ENCODE measurements at places on chromosomes 1 and 21. TPM values are rescaled to one million over a fixed set of nuclear protein-coding genes. Genes with fewer than 3 reads are reported as not detected.

Gene ZNF593OS
- not detected for total RNA-seq

Gene JAM2
- total RNA-seq = 3.9 TPM

Gene CELA2B
- not detected for total RNA-seq

Gene LPAR3
- not detected for total RNA-seq

Gene BSDC1
- 40.8 TPM for total RNA-seq

Gene GPR3
- 0.19 TPM for total RNA-seq

Gene LMOD1
- under 0.01 TPM for total RNA-seq

Gene INSRR
- total RNA-seq = not detected

Gene NR0B2
- not detected for total RNA-seq

Gene GABPB2
- 3.2 TPM for total RNA-seq

Gene ARPC5
- 318 TPM for total RNA-seq

Gene C8A
- total RNA-seq = not detected

Gene SNX7
- total RNA-seq = 35.6 TPM

Gene SPRR1A
- total RNA-seq = not detected

Gene INKA2
- total RNA-seq = 13.7 TPM

Gene MAP1LC3C
- not detected for total RNA-seq

Gene OR2G2
- not detected for total RNA-seq

Gene GABRD
- 0.13 TPM for total RNA-seq

Gene RIPK4
- total RNA-seq = 0.06 TPM

Gene TMIGD3
- not detected for total RNA-seq

Gene RRAGC
- 25.9 TPM for total RNA-seq

Gene TTC39A
- 0.97 TPM for total RNA-seq

Gene SPRR4
- total RNA-seq = not detected

Gene MIER1
- total RNA-seq = 16.5 TPM

Gene PLEKHN1
- 0.16 TPM for total RNA-seq

Gene MXRA8
- total RNA-seq = 0.38 TPM

Gene PLEKHO1
- total RNA-seq = 107 TPM

Gene PERM1
- not detected for total RNA-seq

Gene TSPEAR
- 0.19 TPM for total RNA-seq

Gene EDEM3
- 42.3 TPM for total RNA-seq

Gene GOLT1A
- total RNA-seq = not detected

Gene SEC16B
- 1.8 TPM for total RNA-seq

Gene SPATA21
- total RNA-seq = not detected

Gene S100A12
- total RNA-seq = not detected

Gene TLR5
- 0.06 TPM for total RNA-seq

Gene MCOLN2
- total RNA-seq = not detected

Gene OLFM3
- not detected for total RNA-seq

Gene VSIG8
- total RNA-seq = not detected

Gene CRNN
- total RNA-seq = not detected

Gene SPRR1B
- not detected for total RNA-seq

Gene OLIG2
- not detected for total RNA-seq

Gene PYGO2
- total RNA-seq = 18.3 TPM

Gene TAS1R1
- not detected for total RNA-seq

Gene RAB7B
- total RNA-seq = not detected

Gene OPRD1
- total RNA-seq = not detected

Gene CCDC190
- total RNA-seq = 0.38 TPM

Gene OR2T29
- not detected for total RNA-seq

Gene HLX
- 21.0 TPM for total RNA-seq

Gene CD101
- 0.44 TPM for total RNA-seq

Gene PRRX1
- 0.49 TPM for total RNA-seq

Gene SLAMF8
- total RNA-seq = not detected

Gene ESPN
- not detected for total RNA-seq

Gene ALG14
- total RNA-seq = 2.3 TPM

Gene ZSCAN20
- total RNA-seq = 9.3 TPM

Gene LIN28A
- not detected for total RNA-seq

Gene TIE1
- total RNA-seq = 1,208 TPM

Gene CNIH3
- total RNA-seq = 2.6 TPM

Gene NBPF4
- total RNA-seq = not detected

Gene IL19
- not detected for total RNA-seq

All from bladder microvascular endothelial cell (primary cell).